ENCODE measurements at places on chromosomes 11 and 22.

- DNase-seq: no peak
These were observed 64.6 kb downstream of the EXT2 start for GRCh38 chr11:44159848-44160721.

DNA sequence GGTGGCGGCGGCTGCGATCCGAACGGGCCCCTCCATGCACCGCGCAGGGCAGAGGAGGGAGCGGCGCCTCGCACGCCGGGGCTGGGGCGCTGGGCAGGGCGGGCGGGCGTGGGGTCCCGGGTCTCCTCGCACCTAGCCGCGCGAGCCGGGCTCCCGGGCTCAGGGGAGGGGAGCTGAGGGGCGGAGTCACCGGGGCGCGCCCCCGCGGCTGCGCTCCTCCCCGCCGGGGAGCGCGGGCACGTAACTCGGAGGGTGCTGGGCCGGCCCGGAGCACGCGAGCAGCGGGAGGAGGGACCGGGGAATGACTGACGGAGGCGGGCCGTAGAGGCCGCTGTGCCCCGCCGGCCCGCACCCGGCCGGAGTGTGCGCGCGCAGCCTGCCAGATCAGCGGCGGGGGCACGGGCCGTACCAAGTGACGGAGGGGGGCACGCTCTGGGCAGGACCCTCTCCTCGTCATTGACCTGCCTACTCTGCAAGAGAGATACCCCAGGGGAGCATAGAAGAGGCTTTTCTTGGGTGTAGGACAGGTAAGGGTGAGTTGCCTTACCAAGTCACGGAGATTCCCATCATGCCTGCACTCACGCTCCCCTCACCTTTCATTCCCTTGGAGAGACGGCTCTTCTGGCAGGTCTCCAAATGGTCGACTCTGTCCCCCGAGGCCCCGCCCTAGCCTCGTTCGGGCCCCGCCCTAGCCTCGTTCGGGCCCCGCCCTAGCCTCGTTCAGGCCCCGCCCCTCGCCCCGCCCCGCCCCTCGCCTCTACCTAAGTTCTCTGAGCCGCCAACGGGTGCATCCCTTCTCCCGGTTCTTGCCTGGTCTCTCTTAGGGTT is at the start of gene CDON:
Gene CDON (minus strand): TSS at position 188 of the 828 bp plus-strand sequence. CDS start 39,390 bp downstream, outside the sequence.
- DNase-seq: peak; percentile 95

DNA sequence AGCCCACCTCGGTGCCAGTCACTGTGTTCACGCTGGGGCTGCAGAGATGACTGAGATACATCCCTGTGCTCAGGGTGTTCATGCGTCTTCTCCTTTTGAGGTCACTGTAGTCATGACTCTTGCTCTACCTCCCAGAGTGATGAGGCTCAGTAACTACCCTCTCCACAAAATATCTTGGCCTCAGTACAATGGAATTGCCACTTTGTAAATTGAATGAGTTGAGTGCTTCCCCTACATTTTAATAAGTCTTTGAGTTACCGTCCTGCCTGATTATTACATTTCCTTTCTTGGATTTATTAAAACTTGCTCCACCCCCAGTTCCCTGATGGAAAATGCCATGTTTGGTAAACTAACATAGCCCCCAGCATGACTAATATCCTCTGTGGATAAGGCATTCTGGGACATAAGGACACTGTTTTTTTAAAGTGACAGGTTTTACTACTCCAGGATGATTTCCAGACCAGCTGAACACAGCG is 15.9 kb downstream of the PRSS23 start:
- DNase-seq: no peak

- DNase-seq: no peak
These were observed at the start of gene DGCR6 for GRCh38 chr22:18905540-18906409. Gene DGCR6, plus strand, starts transcription at chr22:18906320. Its CDS starts 55 bp downstream, at chr22:18906375.

GRCh38 chr11:1946812-1947484 is at the start of gene MRPL23:
Gene MRPL23, plus strand, starts transcription at chr11:1947332. Its CDS starts 31 bp downstream, at chr11:1947363.
- DNase-seq: no peak

GRCh38 chr11:6476571-6476970 is 2.8 kb upstream of the TRIM3 start:
- peak; percentile 9 for DNase-seq

- peak; percentile 86 for DNase-seq
These were observed 88.1 kb downstream of the RRAS2 start for GRCh38 chr11:14270690-14271542.

GRCh38 chr11:88552379-88553062 is 215.0 kb upstream of the CTSC start:
- peak; percentile 80 for DNase-seq

DNA sequence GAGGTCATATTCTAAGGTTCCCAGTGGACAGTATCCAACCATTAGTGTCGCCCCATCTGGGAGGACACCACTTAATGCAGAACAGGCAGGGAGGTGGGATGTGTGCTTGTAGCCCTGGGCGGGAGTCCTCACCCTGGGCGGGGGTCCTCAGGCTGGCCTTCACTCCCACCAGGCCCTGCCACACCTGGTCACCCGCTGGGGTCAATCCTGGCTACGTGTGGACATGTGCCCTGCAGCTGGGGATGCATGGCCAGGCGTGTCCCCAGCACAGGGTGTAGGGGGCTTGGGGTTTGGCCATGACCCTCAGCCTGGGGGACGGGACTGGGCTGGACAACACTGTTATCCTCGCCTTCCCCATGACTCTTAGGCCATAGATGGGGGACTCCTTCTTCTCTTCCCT is 18.8 kb downstream of the TRPM5 start:
- DNase-seq: no peak

DNA sequence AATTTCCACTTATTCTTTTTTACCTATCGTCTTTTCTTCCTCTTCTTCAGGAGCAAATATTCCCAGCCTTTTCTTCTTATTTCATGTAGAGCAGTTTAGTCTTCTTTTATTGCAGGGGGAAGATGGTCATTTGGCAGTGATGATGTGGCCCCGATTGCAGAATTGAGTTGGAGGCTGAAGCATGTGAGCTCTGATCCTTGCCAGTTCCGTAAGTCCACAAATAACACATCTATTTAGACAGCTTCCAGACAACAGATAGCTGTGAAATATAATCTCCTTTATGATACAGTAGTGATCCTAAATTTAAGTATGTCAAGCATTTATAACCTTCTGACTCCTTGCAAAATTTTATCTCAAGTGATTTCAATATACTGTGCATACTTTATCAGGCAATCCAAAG is 27.5 kb downstream of the REXO2 start:
- no peak for DNase-seq

DNA sequence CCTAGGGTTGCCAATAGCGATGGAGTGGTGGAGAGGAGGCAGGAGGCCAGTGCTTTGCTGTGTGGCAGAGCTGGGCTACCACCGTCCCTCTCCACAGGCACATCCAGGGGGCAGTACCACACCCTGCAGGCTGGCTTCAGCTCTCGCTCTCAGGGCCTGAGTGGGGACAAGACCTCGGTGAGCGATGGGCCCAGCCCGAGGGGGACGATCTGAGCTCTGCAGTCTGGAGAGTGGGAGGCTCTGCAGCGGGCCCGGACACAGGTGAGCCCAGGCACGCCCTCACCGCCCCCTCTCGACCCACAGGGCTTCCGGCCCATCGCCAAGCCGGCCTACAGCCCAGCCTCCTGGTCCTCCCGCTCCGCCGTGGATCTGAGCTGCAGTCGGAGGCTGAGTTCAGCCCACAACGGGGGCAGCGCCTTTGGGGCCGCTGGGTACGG is 2.5 kb downstream of the PKP3 start:
- DNase-seq: peak; percentile 68

- peak; percentile 75 for DNase-seq
These were observed 5.1 kb downstream of the CHEK2 start for GRCh38 chr22:28736301-28737155.

GRCh38 chr22:24335496-24335895 is 64.9 kb downstream of the SPECC1L start:
- DNase-seq: peak; percentile 32

DNA sequence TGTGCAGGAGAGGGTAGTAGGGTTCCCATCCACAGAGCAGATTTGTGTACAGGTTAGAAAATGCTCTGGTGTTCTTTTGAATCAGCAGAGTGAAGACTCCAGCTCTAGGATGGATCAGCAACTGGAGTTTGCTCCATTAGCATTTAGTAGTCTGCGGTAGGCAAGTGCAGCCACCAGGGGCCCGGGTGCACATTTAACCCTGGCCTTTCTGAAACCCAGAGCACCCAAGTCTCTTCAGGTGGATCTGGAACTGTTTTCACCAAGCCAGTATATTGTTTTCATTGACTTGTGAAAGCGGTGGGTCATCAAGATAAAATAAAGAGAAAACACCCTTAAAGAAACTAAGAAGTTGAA is 100.8 kb upstream of the CLPB start:
- DNase-seq: no peak

GRCh38 chr11:123145220-123145619 is 49.8 kb downstream of the CLMP start:
- DNase-seq: no peak

DNA sequence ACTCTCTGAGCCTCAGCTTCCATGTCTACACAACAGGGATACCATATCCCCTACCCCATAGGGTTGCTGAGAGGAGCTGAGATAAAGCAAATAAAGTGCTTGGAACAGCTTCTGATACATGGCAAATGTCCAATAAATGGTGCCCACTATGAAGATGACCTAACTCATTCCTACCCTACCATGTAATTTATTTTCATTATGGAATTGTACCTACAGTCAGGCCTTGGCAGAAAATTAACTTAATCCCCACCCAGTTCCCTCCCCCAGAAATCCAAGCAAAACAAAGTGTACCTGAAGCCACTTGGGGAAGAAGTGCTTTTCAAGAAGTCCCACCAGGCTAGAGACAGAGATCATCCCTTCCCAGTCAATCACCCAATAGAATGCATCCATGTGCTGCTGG is 10.8 kb downstream of the SRRD start:
- DNase-seq: no peak

DNA sequence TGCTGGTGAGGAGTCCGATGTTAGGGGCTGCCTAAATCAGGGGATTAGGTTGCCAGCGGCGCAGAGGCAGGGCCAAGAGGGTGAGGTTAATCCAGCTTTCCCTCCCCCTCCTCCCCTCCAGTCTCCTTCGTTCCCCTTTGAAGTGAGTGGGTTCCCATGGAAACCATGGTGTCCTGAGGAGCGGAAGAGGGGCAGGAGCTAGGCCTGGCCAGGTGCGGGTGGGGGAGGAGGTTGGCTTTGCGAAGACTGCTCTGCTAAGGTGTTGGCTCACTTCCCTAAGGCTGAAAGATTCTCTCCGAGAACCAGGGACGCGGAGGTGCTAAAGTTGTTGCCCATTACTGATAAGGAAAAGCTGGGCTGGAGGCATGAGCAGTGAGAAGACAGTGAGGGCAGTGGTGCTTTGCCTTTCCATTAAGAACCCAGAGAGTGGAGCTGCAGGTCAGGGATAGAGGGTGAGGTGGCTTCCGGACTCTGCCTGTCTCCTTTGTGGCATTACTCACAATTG is 124.6 kb downstream of the FEZ1 start:
- no peak for DNase-seq

DNA sequence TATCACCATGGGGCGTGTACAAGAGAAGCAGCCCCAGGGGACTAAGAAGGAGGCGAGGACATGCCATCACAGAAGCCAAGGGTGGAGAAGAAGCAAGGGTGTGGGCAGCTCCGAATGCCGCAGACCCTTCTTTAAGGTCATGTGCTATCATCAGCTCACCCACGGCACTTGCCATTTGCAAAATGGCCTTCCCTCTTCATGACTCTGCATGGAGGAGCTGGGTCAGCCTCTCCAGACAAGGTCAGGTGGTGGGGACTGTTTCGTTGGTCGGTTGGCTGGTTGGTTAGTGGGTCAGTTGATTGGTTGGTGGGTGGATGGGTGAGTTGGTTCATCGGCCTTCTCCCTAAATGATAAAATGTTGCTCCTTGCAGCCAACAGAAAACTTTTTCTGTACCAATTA is 622.5 kb downstream of the TBC1D22A start:
- DNase-seq: no peak

DNA sequence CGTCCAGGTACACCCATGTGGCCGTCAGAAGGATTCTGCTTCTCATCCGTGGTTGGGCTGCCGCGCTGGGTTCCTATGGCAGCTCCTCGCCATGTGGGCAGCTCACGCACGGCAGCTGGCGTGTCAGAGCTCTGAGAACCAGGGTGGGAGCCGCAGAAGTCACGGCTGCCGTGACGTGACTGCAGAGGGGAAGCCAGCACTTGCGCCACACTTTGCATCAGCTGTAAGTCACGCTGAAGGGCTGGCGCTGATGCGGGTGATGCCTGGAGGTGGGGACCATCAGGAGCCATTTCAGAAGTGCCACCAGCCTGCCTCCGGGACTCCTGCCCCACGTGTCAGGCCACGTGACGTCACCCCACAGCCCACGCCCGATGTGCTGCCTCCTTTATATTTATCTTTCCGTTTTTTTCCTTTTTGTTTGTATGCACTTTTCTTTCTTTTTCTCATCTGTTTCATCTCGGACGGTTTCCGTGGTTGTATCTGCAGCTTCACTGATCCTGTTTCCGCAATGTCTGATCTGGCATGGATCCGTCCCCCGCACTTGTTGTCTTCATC is 133.2 kb downstream of the IGLL1 start:
- DNase-seq: no peak

- DNase-seq: no peak
These were observed 52.5 kb downstream of the RRAS2 start for GRCh38 chr11:14306481-14306880.

DNA sequence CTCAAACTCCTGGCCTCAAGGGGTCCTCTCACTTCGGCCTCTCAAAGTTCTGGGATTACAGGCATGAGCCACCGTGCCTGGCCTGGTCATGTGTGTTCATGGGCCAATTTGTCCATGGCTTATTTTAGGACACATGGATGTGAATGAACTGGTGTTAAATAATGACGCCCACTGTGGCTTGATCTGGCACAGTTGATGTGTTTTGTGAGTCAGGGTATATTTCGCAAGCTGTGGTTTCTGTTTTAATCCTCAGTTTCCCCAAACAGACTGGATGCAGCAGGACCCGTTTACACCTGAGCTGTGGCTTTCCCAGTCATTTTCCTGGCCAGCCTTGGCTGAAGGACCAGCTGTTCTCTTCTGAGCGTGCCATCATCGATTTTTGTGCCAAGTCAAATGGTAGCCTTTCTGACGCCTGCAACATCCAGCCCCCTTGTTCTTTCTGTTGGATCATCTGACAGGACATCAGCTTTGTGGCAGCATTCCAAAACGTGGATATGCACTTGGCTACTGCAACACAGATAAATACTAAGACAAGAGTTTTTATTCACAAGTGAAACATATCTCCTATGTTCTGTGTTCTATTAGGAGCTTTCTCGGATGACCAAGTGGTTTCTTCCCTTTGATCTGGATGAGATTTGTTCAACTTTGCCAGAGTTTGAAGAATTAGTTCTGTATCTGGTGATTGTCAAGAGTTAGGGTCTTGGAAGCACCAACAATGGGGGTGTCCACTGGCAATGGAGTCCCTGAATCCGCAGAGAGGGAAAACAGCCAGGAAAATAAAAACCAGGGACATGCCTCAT is 40.0 kb upstream of the SEPTIN5 start:
- DNase-seq: no peak

GRCh38 chr22:45996241-45997076 is 19.5 kb upstream of the WNT7B start:
- DNase-seq: peak; percentile 75

- DNase-seq: no peak
These were observed 252.5 kb downstream of the ST3GAL4 start for GRCh38 chr11:126607776-126608541.

Data from hematopoietic multipotent progenitor cell treated with erythropoietin and hydrocortisone succinate and interleukin-3 and kit ligand, for 4 days (in vitro differentiated cells).